ENCODE measurements at places on chromosomes 13 and 19. TPM values are rescaled to one million over a fixed set of nuclear protein-coding genes. Genes with fewer than 3 reads are reported as not detected.

OVOL3 gene
- not detected for total RNA-seq

SERTM1 gene
- total RNA-seq, result not detected

NXNL1 gene
- not detected for total RNA-seq

POGLUT2 gene
- total RNA-seq, result 18.8 TPM

FAM124A gene
- total RNA-seq, result 6.4 TPM

GPR108 gene
- 45.1 TPM for total RNA-seq

OR4F17 gene
- not detected for total RNA-seq

PDE4C gene
- total RNA-seq, result under 0.01 TPM

MEIOSIN gene
- total RNA-seq, result not detected

NLRP7 gene
- total RNA-seq, result not detected

SHD gene
- not detected for total RNA-seq

CCDC70 gene
- total RNA-seq, result not detected

CEACAM7 gene
- not detected for total RNA-seq

AZU1 gene
- total RNA-seq, result not detected

PTH2 gene
- not detected for total RNA-seq

PEX11G gene
- 1.7 TPM for total RNA-seq

TMPRSS9 gene
- total RNA-seq, result not detected

CGB1 gene
- not detected for total RNA-seq

LYPD5 gene
- total RNA-seq, result 0.65 TPM

WDR87 gene
- not detected for total RNA-seq

PEAK3 gene
- total RNA-seq, result not detected

PRR22 gene
- 0.11 TPM for total RNA-seq

ZIK1 gene
- total RNA-seq, result 7.5 TPM

CLEC17A gene
- total RNA-seq, result not detected

KCNN1 gene
- total RNA-seq, result not detected

PGLYRP2 gene
- not detected for total RNA-seq

IL11 gene
- 1.2 TPM for total RNA-seq

HMGB1 gene
- 260 TPM for total RNA-seq

C2CD4C gene
- total RNA-seq, result not detected

CEACAM16 gene
- not detected for total RNA-seq

PALM gene
- total RNA-seq, result 9.3 TPM

METTL21C gene
- total RNA-seq, result 0.11 TPM

USP12 gene
- 22.7 TPM for total RNA-seq

ZNF415 gene
- 18.5 TPM for total RNA-seq

CCDC61 gene
- 3.9 TPM for total RNA-seq

ZNF99 gene
- under 0.01 TPM for total RNA-seq

CNOT3 gene
- total RNA-seq, result 6.9 TPM

GRIK5 gene
- total RNA-seq, result 0.26 TPM

RAB3A gene
- total RNA-seq, result 1.2 TPM

RXFP2 gene
- not detected for total RNA-seq

ZNF439 gene
- 17.4 TPM for total RNA-seq

ZNF284 gene
- 4.6 TPM for total RNA-seq

PSG6 gene
- not detected for total RNA-seq

PLIN5 gene
- not detected for total RNA-seq

MEF2B gene
- total RNA-seq, result 0.26 TPM

CLDND2 gene
- total RNA-seq, result not detected

LGI4 gene
- not detected for total RNA-seq

ZNF235 gene
- 3.0 TPM for total RNA-seq

ZNF135 gene
- total RNA-seq, result 5.2 TPM

PBX4 gene
- 2.6 TPM for total RNA-seq

HSH2D gene
- total RNA-seq, result not detected
